ENCODE measurements at places on chromosomes 6 and 20. TPM values are rescaled to one million over a fixed set of nuclear protein-coding genes. Genes with fewer than 3 reads are reported as not detected.

LEMD2 gene
- 21.9 TPM for total RNA-seq

ATRN gene
- total RNA-seq, result 21.4 TPM

FAM162B gene
- total RNA-seq, result 4.7 TPM

HLA-DOB gene
- not detected for total RNA-seq

All from skeletal muscle tissue (tissue), 5 donors.